ENCODE measurements at places on chromosomes 16 and 17.

GRCh38 chr17:75146592-75146991 is 7.7 kb downstream of the JPT1 start:
- DNase-seq: no peak

DNA sequence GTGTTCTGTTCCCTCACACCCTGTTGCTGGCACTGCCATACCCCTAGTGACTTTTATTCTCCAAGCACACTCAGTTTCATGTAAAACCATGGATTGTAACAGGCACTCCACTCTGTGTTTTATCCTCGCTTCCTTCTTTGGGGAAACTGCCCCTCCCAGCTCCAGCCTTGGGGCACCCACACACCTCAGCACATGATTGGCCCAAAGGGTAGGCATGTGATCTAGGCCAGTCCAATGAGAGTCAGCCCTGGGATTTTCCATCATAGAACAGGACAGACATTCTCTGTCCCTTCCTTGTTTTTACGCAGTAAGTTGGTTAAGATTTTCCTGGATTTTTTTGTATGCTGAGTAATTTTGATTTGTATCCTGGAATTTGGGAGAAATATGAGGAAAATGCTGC is 115.4 kb downstream of the C16orf95 start:
- no peak for DNase-seq

DNA sequence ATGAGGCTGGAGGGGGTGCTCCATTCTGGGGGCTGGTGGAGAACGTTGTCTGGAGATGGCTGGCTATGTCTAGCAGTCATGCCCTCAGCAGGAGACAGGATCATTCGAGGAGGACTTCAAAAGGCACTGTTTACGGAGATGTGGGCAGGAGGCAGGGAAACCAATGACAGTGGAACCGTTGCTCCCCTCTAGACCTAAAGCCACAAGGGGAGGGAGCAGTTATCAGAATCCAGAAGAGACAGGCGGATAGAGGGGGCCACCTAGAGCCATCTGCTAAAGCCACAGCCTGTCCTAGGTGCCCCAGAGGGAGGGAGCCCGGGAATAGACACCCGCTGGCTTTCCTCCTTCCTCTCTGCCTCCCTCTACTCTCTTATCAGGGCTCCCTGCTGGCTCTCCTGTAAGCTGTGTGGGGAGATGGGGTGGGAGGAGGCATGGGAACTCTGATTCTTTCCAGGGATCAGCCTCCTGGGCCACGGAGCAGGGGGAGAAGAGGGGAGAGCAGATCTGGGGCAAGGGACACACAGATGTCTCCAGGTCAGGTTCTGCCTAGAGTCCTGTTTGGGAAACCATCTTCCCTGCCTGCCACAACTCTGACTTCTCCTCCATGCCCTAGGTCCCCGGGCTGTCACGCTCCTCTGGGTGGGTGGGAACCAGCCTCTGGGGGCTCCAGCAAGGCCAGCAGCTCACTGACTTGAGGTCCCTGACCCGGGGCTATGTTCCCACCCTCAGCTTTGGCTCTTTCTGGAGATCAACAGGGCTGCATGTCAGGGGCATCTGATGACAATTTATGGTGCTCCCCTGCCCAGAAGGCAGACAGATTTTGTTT is 42.3 kb downstream of the IRX3 start:
- DNase-seq: no peak

- DNase-seq: no peak
These were observed 64.0 kb downstream of the DYNLRB2 start for GRCh38 chr16:80604600-80605355.

- DNase-seq: no peak
These were observed 77.7 kb upstream of the CLEC3A start for GRCh38 chr16:77944631-77945030.
